ENCODE measurements at places on chromosomes 11 and 22. TPM values are rescaled to one million over a fixed set of nuclear protein-coding genes. Genes with fewer than 3 reads are reported as not detected.

- H3K36me3 ChIP-seq: no peaks in the 10 kb centered on the region
- no peak for DNase-seq
- H3K4me1 ChIP-seq: peaks cover 79% of the 10 kb centered on the region
- peak overlapping the region; percentile 99 for H3K27ac ChIP-seq
These were observed 90.3 kb downstream of the ZBTB16 start for GRCh38 chr11:114149689-114150407.

DNA sequence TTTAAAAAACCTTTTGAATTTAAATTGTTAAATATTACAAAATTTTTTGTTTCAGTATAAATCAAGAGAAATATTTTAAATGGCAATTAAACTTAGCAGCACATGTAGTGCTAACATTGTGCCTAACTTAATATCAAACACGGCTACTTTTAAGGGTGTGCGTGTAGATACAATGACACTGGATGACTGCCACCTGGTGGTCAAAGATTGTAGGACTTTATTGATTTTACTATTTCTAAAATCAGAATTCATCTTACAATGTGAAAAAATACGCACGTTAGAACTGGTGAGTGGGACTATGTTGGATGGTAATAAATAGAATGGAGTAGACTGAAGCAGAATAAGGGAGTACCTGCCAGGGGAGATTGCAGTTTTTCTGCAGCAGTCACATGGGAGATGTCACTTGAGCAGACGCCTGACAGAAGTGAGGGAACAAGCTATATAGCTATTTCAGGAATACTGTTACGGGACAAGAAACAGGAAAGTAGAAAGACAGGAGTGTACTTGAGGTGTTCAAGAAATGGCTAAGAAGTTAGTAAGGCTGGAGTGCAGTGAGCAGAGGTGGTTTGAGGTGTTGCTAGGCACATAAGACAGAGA lies 52.9 kb downstream of the UVRAG start:
- DNase-seq: peak; percentile 87
- no peak overlapping the region for H3K4me3 ChIP-seq
- H3K27me3 ChIP-seq: no peaks in the 10 kb centered on the region
- no peaks in the 10 kb centered on the region for H3K4me1 ChIP-seq
- no peak overlapping the region for H3K27ac ChIP-seq

GRCh38 chr11:132595711-132596134 lies 936.6 kb downstream of the OPCML start:
- no peak overlapping the region for H3K27ac ChIP-seq
- H3K36me3 ChIP-seq: no peaks in the 10 kb centered on the region
- H3K4me1 ChIP-seq: no peaks in the 10 kb centered on the region

GRCh38 chr11:61536676-61537270 lies 28.2 kb downstream of the LRRC10B start:
- H3K36me3 ChIP-seq: no peaks in the 10 kb centered on the region
- H3K4me3 ChIP-seq: no peak overlapping the region
- no peak for DNase-seq
- H3K27me3 ChIP-seq: peaks cover 23% of the 10 kb centered on the region
- H3K4me1 ChIP-seq: no peaks in the 10 kb centered on the region

C22orf15 gene
- total RNA-seq: not detected
